MCF 10A (cell line): ENCODE measurements at places on chromosomes 3 and 15. TPM values are rescaled to one million over a fixed set of nuclear protein-coding genes. Genes with fewer than 3 reads are reported as not detected.

FBXL2 gene
- total RNA-seq = 9.6 and 9.8 TPM in 2 replicates

CLDN18 gene
- total RNA-seq = not detected in 2 replicates

RTF1 gene
- 30.2 and 30.6 TPM in 2 replicates for total RNA-seq

ZMYND10 gene
- 0.68 and 1.0 TPM in 2 replicates for total RNA-seq

ZNF660 gene
- not detected in 2 replicates for total RNA-seq

IGSF10 gene
- not detected in 2 replicates for total RNA-seq

NME9 gene
- not detected in 2 replicates for total RNA-seq

CYP8B1 gene
- not detected in 2 replicates for total RNA-seq

CAMP gene
- total RNA-seq = 0.72 and 2.4 TPM in 2 replicates

SLC6A1 gene
- total RNA-seq = not detected in 2 replicates

BSN gene
- total RNA-seq = 0.10 and 0.37 TPM in 2 replicates

MINAR1 gene
- total RNA-seq = 0.47 and 0.49 TPM in 2 replicates

TTLL13 gene
- 0.47 TPM in 1 of 2 replicates, not detected in the other for total RNA-seq

NR1I2 gene
- total RNA-seq = not detected in 2 replicates

ATRIP gene
- 8.6 and 9.1 TPM in 2 replicates for total RNA-seq

HDGFL3 gene
- total RNA-seq = 80.4 and 104 TPM in 2 replicates

MEGF11 gene
- total RNA-seq = 0.09 and 0.39 TPM in 2 replicates

PLCL2 gene
- total RNA-seq = 0.17 and 0.51 TPM in 2 replicates

LRTM1 gene
- not detected in 2 replicates for total RNA-seq

CPEB1 gene
- total RNA-seq = not detected in 2 replicates

PRR20G gene
- total RNA-seq = not detected in 2 replicates

TRH gene
- total RNA-seq = not detected in 2 replicates

COL6A5 gene
- not detected in 2 replicates for total RNA-seq

ATP2C1 gene
- 52.7 and 61.0 TPM in 2 replicates for total RNA-seq

EIF3J gene
- 165 and 213 TPM in 2 replicates for total RNA-seq

C3orf70 gene
- total RNA-seq = not detected in 2 replicates

TNNC1 gene
- 0.61 TPM in 2 replicates for total RNA-seq

RRP9 gene
- 60.8 and 80.2 TPM in 2 replicates for total RNA-seq

P2RY14 gene
- total RNA-seq = not detected in 2 replicates

LEKR1 gene
- total RNA-seq = 1.3 and 2.2 TPM in 2 replicates

ACVR2B gene
- 3.6 and 3.8 TPM in 2 replicates for total RNA-seq

GOLGA8T gene
- 0.59 and 0.61 TPM in 2 replicates for total RNA-seq

ACAN gene
- not detected in 2 replicates for total RNA-seq

MESP2 gene
- total RNA-seq = not detected in 2 replicates

ALDH1A2 gene
- 1.2 and 1.3 TPM in 2 replicates for total RNA-seq

OXTR gene
- 0.63 and 1.2 TPM in 2 replicates for total RNA-seq

DPPA4 gene
- not detected in 2 replicates for total RNA-seq

KLHL40 gene
- not detected in 2 replicates for total RNA-seq

THBS1 gene
- 103 and 393 TPM in 2 replicates for total RNA-seq

TF gene
- total RNA-seq = 0.12 and 0.19 TPM in 2 replicates

OXSR1 gene
- total RNA-seq = 71.7 and 75.5 TPM in 2 replicates

STRIT1 gene
- not detected in 2 replicates for total RNA-seq
